ENCODE measurements at places on chromosomes 7 and 10.

- no peak for DNase-seq
Measured at GRCh38 chr7:46746695-46747687, 825.9 kb upstream of the IGFBP3 start.

DNA sequence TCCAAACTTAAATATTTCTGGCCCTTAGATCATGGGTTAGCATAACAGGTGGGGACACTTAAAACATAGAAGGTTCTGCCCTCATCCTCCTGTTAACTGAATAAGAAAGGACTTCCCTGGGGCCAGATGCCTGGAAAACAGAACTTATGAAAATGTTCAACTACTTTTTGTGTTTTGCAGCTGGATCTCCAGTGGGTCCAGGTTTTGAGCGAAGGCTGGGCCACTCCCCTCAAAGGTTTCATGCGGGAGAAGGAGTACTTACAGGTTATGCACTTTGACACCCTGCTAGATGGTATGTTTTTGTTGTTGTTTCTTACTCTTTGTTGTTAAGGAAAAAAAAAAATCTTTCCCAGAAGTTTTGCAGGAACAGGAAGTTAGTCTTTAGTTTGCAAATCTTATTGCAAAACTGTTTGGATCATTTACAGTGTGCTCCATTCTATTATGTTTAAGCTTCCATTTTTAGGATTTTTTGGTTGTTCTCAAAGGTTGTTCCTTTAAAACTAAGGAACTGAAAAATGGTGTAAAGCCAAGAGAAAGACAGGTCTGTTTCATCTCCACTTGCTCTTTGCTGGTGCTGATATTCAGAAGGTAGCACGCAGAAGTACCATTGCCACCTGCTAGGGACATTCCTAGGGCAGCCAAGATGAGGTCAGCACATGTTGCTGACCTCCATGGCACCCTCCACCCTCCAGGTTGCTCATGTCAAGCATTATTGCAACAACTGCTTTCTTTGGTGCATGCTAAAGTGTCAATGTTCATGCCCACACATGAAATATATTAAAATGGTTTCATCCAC, 56.1 kb downstream of the PAPSS2 start:
- DNase-seq = no peak

DNA sequence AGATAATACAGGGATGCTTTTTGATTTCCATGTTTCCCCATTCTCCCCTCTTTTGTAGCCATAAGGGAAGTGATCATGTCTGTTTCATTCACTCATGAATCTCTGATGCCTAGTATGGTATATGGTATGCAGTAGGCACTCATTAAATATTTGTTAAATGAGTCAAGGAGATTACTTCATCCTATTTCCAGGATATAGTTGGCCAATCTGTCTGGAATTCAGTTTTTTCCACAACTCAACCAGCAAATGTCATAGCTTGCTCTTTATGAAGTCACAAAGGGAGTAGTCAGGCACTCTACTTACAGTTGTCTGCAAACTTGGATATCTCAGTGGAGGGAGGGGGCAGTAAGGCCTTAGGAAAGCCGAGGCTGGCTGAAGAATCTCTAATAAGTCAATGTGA, 853.6 kb downstream of the LRMDA start:
- DNase-seq = no peak

- DNase-seq = no peak
Measured at GRCh38 chr10:29691564-29692072, 56.8 kb upstream of the SVIL start.

- no peak for DNase-seq
Measured at GRCh38 chr10:88980800-88981199, 9.8 kb upstream of the FAS start.

DNA sequence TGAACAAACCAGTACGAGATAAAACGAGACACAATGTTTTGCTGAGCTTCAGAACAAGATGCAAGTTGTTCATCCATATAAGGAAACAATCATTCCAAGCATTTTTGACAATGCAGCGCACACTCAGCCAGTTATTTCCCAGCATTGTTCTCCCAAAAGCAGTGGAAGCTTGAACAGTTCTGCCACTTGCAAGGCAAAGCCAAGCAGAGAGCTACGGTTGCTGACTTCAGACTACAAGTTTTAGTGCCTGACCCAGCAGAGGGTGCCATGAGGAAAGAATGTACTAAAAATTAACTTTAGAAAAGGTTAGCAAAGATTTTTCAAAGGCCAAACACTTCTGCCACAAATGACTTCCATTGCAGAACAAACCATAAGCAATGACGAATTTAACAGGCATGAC, 152.5 kb downstream of the SLC25A13 start:
- no peak for DNase-seq

DNA sequence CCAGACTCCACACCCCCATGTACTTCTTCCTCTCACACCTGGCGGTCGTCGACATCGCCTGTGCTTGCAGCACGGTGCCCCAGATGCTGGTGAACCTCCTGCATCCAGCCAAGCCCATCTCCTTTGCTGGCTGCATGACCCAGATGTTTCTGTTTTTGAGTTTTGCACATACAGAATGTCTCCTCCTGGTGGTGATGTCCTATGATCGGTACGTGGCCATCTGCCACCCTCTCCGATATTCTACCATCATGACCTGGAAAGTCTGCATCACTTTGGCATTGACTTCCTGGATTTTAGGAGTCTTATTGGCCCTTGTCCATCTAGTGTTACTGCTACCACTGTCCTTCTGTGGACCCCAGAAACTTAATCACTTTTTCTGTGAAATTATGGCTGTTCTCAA, 4.8 kb downstream of the OR2A25 start:
- DNase-seq = no peak

- no peak for DNase-seq
Measured at GRCh38 chr10:82609845-82610244, 734.9 kb downstream of the NRG3 start.

GRCh38 chr10:91415816-91416215, 5.7 kb downstream of the HECTD2 start:
- no peak for DNase-seq

- DNase-seq = peak; percentile 15
Measured at GRCh38 chr7:95772298-95772770, at the start of gene DYNC1I1. Gene DYNC1I1, plus strand, starts transcription at chr7:95772554. Its CDS starts 32,176 bp downstream, at chr7:95804730.

DNA sequence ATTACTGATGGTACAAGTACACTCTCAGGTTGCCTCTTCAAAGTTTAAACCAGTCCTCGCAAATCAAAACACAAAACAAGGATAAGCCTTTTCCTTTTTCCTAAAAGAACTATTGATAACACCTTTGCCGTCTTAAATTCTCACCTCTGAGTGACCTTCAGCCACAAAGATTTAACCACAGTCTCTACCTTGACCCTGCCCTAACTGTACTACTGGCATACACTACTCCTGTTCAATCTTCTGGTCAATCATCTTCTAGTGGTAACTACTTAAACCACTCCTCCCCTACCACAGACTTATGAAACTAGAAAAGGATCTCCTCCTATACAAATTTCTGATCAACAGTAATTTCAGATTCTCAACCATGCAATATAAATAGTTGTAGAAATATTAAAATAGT, 15.1 kb downstream of the UPF2 start:
- DNase-seq = no peak

GRCh38 chr10:7547829-7548228, 118.9 kb downstream of the ITIH5 start:
- DNase-seq = no peak

GRCh38 chr7:44943631-44944030, 35.2 kb downstream of the MYO1G start:
- DNase-seq = no peak

DNA sequence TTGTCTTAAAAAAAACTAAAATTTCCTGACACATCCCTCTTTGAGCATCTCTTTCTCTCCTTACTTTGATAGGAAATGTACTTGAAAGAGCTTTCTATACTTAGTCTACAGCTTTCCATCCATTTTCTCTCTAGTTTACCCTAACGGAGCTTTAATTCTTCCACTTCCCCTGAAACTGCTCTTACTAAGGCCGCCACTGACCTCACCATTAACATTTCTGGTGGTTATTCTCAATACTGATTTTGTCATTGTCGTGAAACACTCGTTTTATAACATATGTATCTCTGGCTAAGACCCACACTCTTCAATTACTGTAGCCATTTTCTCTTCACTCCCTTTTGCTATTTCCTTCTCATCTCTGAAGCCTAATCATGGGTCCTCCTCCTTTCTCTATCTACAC, 262.0 kb upstream of the FERD3L start:
- no peak for DNase-seq

GRCh38 chr7:1724118-1724910, 54.2 kb downstream of the ELFN1 start:
- DNase-seq = no peak

- no peak for DNase-seq
Measured at GRCh38 chr10:77355844-77356243, 281.8 kb downstream of the KCNMA1 start.

DNA sequence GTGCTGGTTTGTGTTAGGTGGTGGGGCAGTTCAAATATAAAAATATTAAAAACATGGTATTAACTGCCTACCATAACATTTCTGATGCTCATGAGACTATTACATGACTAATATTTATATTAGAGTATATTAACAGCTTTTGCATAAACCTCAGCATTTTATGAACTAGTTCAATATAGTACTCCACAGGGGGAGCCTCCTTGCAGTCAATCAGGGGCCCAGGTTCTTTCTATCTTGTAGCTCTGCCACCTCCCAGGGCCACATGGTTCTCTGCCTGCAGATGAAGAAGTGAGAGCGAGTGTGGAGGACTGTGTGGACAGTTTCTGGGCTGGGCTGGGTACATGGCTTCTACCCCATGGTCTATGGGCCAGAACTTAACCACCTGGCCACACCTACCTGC, 159.5 kb downstream of the RPS24 start:
- DNase-seq = no peak

GRCh38 chr7:106015381-106016218, 52.5 kb downstream of the CDHR3 start:
- no peak for DNase-seq

DNA sequence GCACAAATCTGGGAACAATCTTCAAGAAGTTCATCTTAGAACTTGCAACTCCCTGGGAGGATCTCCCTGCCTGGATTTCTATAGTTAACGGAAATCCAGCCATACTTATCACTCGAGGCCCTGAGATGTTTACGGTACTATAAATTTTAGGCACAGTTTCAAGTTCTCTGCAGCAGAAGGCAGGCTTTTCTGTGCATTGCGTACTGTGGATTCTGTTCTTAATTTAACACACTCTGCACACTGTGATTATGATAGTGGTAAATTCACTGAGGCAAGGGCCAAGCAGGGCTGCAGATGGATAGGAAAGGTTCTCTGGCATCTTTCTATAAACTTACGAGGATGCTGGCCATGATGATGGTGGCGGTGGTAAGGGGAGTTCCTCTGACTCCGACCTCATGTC, 10.6 kb downstream of the INHBA start:
- DNase-seq = no peak

GRCh38 chr7:140605337-140605736, 35.3 kb downstream of the DENND2A start:
- DNase-seq = no peak

DNA sequence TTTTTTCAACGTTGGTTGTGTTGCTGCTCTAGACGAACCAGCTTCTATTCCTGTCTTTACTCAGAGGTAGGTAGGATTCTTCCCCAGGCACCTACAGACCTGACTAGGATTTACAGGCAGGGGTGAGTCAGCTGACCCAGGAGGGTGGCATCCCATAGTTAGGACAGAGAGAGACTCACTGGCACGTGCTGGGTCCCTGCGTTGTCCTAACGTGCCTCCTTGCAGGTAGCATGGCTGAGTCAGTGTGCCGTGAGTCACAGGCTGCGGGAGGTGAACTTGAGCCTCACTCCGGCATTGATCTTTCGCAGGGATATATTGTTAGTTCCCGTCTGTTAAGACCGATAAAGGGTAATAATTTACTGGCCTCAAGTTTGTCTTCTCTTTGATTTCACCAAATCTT, 96.5 kb downstream of the PFKFB3 start:
- no peak for DNase-seq

GRCh38 chr7:141361479-141361878, 189.7 kb upstream of the AGK start:
- DNase-seq = no peak

DNA sequence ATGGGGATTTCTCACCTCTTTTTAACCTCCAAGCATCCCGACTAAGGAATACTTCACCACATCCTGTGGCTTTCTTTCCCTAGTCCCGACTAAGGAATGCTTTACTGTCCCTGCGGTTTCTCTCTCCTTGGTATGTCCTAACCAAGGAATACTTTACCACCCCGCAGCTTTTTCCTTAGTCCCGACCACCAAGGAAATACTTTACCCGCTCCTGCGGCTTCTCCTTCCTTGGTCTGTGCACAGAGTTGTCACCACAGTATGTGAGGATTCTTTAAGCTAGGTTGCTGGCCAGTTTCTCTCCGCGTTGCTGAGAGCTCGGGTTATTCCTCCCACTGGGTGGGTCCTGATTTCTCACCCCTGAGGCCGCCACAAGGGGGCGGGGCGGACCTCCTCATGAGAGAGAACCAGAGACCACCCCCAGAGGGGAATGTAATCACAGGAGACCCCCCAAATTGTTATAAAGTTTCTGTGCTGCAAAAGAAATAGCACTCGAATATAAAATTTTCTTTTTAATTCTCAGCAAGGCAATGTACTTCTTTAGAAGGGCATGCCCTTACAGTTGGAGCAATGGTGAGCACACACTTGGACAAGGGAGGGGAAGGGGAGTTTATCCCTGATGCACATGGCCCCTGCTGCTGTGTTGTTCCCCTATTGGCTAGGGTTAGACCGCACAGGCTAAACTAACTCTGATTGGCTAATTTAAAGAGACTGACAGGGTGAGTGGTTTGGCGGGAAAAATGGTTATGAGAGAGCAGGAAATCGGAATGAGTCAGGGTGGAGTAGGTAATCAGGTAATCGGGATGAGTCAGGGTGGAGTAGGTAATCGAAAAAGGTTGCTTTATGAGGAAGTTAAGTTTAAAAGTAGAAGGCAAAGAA, 12.8 kb downstream of the SUGCT start:
- DNase-seq = no peak

GRCh38 chr10:52465202-52465601, 151.1 kb downstream of the DKK1 start:
- DNase-seq = no peak

- DNase-seq = no peak
Measured at GRCh38 chr7:155383756-155384491, 74.0 kb upstream of the EN2 start.

DNA sequence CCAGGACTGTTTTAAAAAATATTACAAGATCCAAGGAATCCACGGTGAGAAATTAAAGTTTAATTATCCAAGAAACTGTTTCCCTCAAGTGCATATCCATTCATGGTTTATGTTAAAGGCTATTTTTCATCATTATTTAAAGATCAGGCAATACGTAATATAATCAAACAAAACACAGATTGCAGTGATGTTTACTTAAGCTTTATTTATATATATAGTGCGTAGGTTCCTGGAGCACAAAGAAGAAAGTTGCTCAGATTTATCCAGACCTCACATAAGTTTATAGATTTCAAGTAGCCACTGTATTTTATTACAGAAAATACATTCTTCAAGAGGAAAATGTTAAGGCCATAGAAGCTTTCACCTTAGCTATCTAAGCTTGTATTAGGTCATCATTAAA, 210.0 kb upstream of the KLF14 start:
- no peak for DNase-seq

- DNase-seq = no peak
Measured at GRCh38 chr7:111112439-111112838, 21.5 kb downstream of the LRRN3 start.
